ENCODE measurements at places on chromosomes 12 and 14.

DNA sequence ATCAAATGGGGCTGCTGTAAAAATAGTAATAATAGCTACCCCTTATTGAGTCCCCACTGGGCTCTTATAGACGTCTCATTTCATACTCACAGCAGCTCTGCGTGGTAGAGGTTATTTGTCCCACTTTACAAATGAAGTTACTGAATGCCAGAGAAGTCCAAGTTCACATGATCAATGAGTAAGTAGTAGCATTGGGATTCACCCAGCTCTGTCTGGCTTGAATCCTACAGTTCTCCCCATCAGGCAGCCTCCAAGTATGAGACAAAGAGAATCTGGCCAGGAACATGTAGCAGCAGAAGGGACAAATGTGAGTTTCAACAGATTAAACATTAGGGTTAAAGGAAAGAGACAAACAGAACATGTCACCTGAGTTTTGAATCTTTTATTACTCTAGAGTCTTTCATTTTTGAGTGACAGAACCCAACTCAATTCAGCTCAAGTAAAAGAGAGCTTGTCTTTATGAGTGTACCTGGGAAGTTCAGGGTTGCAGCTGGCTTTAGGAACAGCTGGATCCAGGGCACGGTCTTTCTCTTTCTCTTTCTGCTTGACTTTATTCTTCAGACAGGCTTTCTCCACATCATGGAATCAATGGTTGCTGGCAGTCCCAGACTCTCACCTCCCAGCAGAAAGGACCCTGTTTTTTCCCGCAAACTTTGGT lies 64.1 kb upstream of the JDP2 start:
- DNase-seq = no peak

GRCh38 chr14:45246691-45247090 lies 6.3 kb downstream of the MIS18BP1 start:
- DNase-seq = no peak

DNA sequence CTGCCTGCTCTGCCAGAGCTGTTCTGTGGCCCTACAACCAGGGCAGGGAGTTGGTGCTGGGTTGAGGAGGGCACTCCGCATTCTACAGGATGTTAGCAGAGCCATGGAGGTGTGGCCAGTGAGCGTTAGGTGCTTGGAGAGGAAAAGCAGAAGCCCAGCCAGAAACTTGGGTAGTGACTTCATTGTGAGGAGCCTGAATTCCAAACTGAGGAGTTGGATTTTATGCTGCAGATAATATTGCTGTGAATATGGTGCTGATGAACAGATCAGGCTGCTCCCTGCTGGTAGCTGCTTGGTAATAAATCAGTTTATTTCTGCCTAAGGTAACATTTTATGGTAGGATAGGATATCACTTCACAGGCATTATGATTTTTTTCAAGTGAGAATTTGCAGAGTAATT lies 7.1 kb upstream of the CCDC175 start:
- DNase-seq = no peak

GRCh38 chr14:75835737-75836136 lies 146.1 kb downstream of the TGFB3 start:
- no peak for DNase-seq

GRCh38 chr14:36690311-36691040 lies 28.8 kb downstream of the PAX9 start:
- no peak for DNase-seq

- no peak for DNase-seq
Observed at GRCh38 chr12:96364092-96364700, 36.0 kb downstream of the CDK17 start.

GRCh38 chr12:52428121-52428520 lies 6.0 kb downstream of the KRT75 start:
- no peak for DNase-seq

DNA sequence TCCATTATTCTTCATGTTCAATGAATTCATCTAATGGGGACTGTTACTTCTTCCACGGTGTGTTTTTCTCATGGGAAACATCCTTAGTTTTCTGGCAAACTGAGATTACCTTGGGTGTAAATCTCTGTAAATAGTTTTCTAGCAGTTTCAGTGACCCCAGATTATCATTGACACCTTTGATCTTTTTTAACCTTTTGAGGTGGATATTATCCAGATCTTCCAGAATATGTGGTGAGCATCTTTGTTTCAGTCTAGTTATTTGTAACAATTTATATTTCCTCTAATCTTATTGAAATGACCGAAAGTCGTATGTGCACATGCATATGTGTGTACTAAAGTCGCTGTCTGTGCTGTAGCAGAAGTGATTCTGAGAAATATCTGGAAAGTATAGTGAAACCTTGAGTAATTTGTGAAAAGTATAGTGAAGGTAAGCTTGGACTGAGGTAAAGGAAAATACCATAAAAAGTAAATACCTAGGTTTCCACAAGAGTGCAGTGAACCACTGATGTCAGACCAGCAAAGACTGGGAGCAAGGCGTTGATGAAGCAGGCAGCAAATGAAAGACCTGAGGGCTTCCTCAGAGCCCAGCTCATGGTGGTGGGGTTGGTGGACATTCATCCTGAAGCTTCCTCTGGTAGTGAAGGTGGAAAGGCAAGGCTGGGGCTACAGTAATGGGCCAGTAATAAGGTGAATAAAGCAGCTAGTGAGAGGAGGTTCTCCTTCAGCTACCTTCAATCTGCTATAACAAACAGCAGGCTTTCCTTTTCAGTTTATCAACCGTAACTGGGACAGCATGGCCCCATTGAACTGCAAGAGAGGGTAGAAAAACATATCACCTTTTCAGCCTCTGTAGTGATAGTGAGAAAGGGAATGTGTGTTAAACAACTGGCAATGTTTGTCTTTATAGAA lies 480.2 kb upstream of the FBXO33 start:
- no peak for DNase-seq

GRCh38 chr12:23611320-23611719 lies 338.1 kb downstream of the SOX5 start:
- no peak for DNase-seq

- DNase-seq = no peak
Observed at GRCh38 chr12:45183246-45183645, 32.6 kb upstream of the ANO6 start.

DNA sequence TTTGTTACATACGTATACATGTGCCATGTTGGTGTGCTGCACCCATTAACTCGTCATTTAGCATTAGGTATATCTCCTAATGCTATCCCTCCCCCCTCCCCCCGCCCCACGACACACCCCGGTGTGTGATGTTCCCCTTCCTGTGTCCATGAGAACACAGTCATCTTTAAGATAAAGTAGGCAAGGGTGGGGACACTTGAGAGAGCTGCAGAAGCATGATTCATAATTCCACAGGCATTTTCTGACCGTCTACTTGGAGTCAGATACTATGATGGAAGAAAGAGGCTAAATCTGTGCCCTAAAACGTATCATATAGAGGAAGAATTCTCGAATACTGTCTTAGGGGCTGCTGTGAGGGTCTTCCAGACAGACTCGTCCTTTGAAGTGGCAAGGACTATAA lies 145.9 kb upstream of the VASH1 start:
- DNase-seq = no peak

GRCh38 chr12:94126067-94126466 lies 22.3 kb upstream of the PLXNC1 start:
- DNase-seq = no peak

GRCh38 chr12:6204533-6205143 lies 4.4 kb downstream of the CD9 start:
- no peak for DNase-seq

GRCh38 chr14:48738186-48738925 lies 847.8 kb downstream of the RPS29 start:
- DNase-seq = no peak

DNA sequence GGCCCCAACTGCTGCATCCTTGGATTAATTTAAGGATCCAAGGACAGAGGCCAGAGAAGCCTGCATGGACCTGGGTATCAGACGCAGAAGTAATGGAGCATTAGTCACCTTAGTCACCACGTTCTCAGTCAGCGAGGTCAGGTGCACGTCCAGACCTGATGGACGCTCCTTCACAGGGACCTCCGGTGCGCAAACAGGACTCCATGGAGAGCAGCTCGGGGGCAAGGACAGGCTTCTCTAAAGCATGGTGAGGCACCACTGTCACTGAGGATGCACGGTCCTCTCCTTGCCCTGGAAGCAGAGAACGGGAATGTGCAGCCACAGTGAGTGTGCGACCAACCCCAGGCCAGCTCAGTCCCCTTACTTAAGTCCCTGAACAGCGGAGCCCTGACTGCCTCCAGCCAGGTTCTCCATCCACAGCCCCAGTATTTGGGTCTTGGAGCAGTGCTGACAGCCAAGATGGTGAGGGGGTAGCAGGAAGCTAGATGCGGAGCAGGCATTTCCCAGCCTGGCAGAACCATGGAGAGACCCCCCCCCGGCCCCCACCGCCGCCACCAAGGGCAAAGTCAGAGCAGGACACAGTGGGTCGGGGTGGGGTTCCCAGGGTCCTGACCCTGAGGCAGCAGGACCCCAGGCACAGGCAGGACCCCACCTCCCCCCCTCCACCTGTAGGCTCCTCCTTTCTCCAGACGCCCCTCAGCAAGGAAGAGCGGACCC lies 253.4 kb upstream of the SFSWAP start:
- no peak for DNase-seq

DNA sequence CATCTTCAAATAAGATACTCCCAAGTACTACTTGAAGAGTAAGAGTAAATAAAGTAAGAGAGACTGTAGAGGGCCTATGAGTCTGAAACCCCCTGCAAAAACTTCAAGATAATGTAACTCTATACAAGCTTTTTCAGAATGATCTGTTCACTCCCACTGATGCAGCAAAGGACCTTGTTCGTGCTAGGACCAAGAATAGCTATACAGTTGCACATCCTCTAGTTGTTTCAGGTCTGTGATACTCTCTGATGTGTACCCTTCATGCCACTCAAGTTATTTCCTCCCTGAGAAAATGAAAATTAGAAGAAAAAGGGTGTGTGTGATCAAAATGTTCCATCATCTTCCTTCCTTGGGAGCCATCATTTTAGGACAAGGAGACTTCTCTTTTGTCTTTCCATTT lies 204.4 kb downstream of the ALX1 start:
- no peak for DNase-seq

GRCh38 chr12:107670999-107671643 lies 14.5 kb upstream of the PWP1 start:
- DNase-seq = no peak

- no peak for DNase-seq
Observed at GRCh38 chr12:104672501-104673265, 215.9 kb downstream of the CHST11 start.

DNA sequence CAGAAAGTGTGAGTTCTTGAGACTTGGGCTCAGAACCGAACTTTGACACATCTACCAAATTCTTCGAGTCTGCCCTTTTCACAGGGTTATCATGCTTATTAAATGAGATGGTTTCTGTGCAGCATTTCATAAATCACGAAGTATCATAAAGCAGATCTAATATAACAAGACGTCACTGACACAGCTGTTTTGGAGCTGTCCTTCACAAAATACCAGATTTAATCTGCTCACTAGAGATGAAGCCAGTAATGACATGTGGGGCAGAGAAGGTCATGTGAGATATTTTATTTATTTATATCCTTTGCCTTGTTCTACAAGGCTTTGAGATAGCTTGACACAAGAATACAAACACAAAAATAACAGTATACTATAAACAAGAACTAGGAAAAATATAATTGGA lies 127.0 kb downstream of the RPAP3 start:
- no peak for DNase-seq

GRCh38 chr14:76391981-76392690 lies 16.2 kb downstream of the ESRRB start:
- DNase-seq = no peak

- DNase-seq = no peak
Observed at GRCh38 chr14:105908006-105908405, 381.6 kb downstream of the TMEM121 start.

- no peak for DNase-seq
Observed at GRCh38 chr12:6432991-6433390, 11.8 kb upstream of the CD27 start.

- peak; percentile 94 for DNase-seq
Observed at GRCh38 chr14:100306998-100307765, 938 bp upstream of the SLC25A29 start.

DNA sequence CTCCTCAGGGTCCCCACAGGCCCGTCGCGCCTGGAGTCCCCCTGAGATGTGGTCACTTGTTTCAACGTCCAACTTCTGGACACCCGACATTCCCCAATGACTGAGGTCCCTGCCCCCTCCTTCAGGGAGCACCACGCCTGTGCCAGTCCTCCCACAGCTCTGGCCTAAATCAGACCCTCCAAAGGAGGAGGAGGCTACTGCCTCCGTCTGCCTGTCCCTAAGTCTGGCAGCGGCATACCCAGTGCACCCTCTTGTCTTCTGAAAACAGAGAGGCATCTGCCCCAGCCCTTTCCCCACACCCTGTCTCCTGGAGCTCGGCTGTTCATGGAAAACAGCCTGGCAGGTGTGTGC lies 46.2 kb downstream of the TESC start:
- no peak for DNase-seq

GRCh38 chr14:28879573-28879996 lies 113.0 kb downstream of the FOXG1 start:
- no peak for DNase-seq

DNA sequence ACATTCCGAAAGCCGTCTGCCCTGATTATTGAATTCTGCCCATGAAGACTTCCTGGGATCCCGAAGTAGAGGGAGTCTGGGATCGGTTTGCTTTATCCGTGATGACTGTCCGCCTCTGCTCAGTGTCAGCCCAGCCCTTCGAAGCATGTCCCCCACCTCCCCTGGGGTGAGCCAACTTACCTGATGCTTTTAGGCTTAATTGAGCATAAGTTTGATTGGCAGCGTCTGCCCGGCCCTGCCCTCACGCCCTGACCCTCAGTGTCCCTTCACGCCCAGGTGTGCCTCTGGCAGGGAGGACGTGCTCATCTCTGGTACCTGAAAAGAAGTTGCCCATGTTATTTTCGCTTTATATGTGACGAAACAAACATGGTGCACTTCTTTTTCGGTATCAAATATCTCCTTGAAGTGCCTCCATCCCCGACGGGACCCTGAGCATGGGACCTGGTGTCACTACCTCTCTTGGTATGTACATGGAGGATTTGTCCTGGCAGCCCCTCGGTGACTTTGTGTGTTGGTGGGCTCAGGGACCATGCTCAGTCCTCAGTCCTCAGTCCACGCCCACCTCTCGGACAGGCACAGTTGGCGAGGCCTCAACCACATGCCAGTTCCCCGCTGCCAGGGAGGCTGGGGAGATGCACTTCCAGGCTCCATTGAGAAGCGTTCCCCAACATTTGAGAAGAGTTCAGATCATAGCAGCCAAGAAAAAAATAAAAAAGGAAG lies 130.1 kb upstream of the RTL1 start:
- no peak for DNase-seq

- no peak for DNase-seq
Observed at GRCh38 chr12:128798571-128799341, 25.0 kb downstream of the SLC15A4 start.

All from right kidney (tissue), 9 donors.